ENCODE measurements at places on chromosomes 3 and 15.

GRCh38 chr3:170180079-170180907 is 1.2 kb downstream of the PHC3 start:
- DNase-seq = no peak

DNA sequence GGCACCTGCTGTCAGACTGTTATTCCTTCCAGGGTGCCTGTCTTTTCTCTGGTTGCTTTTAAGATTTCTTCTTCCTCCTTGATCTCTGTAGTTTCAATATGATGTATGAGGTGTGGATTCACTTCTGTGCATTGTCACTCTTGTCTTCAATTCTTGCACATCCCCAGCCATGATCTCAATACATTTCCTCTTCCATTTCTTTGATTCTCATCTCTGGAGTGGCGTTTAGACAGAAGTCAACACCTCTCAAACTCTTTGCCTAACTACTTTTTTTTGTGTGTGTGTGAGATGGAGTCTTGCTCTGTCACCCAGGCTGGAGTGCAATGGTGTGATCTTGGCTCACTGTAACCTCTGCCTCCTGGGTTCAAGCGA is 224.4 kb upstream of the LYSMD4 start:
- DNase-seq = no peak

DNA sequence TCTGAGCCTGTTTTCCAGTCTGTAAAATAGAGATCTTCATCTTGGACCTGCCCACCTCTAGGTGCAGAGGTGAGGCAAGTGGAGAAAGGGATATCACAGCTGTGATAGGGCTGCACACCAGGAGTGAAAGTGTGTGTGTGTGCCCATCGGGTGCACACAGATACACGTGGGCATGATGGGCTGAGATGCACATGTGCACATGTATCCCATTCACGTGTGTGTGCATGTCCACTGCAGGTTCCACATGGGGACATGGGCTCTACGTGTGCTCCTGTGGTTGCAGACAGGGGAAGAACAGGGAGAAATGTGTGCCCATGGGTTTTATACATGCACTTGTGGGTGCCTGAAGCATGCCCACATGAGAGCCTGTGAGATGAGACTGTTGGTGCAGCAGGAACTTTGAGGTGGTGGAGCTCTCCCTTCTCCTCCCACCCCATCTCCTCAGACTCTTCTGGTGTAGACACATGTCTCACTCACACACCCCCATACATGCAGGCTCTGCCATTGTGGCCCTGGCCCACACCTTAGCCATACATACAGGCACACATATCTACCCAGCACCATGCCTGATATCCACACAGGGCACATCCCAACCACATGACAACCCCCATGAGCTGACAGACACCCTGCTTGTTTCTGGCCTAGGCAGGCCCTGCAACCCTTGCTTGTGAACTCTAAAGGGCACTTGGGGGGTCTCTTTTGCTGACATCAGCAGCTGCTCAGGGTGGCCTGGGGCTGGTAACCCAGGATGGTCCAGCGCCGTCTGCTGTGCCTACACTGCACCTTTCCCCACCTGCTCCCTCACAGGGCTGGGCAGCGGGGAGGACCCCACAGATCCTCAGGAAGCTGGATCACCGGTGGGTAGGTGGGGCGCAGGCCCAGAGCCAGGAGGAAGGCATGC is 57.7 kb upstream of the TMEM115 start:
- DNase-seq = no peak

DNA sequence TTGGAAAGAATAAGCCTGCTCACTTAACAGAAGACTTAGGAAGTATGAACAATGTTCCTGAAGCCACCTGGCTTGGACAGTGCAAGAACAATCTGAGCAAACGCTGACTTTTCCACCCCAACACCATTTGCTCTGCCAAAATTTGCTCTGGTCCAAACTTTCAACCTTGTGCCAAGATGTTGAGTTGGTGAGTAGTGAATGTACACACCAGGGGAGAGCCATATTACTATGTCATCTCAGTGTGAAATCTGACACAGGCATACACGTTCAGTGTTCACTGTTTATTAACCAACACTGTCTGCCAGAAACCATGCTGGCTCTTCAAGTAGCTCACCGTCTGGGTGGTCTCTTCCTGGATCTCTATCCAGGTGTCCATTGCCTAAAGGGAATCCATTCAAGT is 152.9 kb upstream of the LPP start:
- no peak for DNase-seq

- no peak for DNase-seq
Observed at GRCh38 chr15:62752657-62753517, 289.7 kb upstream of the TPM1 start.

DNA sequence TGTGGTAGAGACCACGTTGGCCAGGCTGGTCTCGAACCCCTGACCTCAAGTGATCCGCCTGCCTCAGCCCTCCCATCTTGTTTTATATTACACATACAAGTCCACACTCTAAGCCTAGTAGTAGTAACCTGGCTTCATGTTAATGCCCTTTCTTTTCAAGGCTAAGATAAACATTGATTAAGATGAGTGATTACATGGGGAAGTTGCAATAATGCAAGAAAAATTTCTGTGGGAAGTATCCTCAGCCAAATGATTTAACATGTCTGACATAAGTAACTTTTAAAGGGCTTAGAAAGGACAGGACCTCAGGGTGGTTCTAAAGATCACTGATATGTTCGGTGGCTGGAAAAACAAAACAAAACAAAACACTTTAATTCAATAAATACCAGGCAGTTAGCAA is 72.1 kb downstream of the SFMBT1 start:
- no peak for DNase-seq

- no peak for DNase-seq
Observed at GRCh38 chr15:70112074-70112395, 14.3 kb upstream of the TLE3 start.

DNA sequence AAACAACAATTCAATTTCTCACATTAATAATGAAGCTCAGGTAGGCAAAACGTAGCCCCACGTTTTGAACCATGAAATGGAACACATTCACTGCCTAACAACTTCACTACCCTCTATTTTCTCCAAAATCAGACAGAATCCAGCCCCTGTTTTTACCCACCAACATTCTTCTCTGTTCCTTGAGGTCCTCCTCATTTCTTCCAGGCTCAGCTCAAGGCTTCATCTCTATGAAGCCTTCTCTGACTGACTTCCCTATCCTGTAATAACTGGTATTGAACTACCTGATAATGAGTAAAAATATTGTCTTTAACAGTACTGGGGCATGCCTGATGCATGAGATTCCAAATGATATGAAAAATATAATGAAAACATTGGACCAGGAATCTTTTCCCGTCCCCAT is 2.2 kb downstream of the TFRC start:
- no peak for DNase-seq

Data from T-helper 1 cell (primary cell).